HFFc6 (cell line): ENCODE measurements at places on chromosomes 2 and 18.

- DNase-seq = peak; percentile 19
Measured at GRCh38 chr18:74286106-74286855, 5.5 kb downstream of the CYB5A start.

DNA sequence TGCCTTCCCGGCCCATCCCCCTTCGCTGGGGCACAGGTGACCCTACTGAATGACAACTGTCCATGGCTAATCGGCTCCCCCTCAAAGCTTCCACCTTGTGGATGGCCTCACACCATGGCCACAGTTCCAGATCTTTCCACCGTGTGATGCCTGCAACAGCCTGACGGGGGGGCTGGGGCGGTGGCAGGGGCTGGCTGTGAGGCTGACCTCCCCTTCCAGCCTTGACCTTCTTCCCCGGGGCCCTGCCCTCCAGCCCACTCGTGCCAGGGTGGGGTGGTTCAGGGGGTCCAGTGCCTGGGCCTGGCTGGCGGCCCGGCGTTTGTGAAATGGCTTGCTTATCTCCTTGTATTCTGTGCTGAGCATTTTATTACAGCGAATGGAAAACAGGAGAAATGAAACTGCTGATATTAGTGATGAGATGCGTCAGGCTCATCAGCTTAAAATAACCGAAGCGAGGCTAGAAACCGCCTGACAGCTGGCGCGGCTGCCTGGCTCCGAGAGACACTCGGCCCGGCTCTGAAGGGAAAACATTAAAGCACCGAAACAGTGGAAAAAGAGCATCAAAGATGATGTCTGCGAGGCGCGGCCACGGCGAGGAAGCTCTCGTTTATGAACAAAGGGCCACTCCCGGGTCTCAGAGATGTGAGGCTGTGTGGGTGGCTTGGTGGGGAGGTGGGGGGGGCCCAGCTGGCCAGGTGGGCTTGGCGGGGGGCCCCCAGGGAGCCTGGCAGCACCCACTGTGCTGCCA is 916 bp upstream of the PDCD1 start:
- no peak for DNase-seq

- DNase-seq = no peak
Measured at GRCh38 chr2:107215401-107216350, 329.7 kb upstream of the ST6GAL2 start.

DNA sequence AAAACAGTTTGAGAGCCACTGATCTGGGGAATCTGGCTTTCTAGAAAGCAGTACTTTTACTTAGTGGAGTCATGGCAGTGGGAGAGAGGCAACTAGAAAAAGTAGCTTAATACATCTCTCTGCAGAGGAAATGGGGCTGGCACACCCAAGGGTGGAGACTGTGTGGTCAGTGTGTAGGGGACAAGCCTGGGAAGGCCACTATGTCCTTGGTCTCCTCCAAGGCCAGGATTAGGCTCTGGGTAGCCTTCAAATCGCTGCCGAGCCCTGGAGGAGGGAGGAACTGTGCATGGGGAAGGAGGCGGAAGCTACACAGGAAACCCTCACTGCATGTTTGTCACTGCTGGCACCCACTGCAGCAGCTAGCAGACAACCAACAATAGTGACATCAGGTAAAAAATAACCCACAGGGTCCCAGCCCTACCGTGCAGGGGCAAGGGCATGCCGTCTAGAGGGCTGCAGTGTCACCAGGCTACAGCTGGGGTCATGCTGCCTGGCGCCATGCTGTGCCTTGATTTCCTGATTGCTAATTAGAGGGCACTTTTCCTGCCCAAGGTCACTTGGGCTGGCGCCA is 34.8 kb downstream of the LBH start:
- no peak for DNase-seq

DNA sequence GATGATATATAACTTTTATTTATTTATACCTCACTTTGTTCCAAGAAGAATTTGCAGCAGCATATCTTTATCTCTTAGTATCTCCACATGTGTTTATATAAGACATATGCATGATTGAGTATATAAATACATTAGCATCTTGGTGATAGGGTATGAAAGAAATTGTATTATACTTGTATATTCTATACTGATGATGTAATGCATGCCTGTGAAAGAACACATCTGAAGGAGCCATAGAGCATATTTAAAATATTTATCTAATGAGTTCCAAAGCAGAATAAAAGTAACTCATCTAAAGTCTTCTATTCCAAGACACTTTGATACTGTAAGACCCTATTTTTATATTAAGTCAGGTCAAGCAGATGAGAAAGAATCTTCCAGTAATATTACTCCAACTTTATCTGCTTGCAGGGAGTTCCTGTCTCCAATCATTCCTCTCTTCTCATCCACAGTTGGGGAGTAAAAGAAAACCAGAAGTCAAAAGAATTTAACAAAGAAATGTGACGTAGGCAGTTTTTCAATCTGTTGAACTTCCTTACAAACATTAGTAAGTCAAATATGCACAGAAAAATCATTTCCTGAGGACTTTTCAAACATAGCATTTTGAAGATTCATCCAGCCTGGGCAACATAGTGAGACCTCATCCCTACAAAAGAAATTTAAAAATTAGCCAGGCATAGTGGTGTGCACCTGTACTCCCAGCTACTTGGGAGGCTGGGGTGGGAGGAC is 76.7 kb downstream of the DTNB start:
- no peak for DNase-seq

GRCh38 chr2:100423631-100424030 is 6.2 kb upstream of the CHST10 start:
- DNase-seq = peak; percentile 14

DNA sequence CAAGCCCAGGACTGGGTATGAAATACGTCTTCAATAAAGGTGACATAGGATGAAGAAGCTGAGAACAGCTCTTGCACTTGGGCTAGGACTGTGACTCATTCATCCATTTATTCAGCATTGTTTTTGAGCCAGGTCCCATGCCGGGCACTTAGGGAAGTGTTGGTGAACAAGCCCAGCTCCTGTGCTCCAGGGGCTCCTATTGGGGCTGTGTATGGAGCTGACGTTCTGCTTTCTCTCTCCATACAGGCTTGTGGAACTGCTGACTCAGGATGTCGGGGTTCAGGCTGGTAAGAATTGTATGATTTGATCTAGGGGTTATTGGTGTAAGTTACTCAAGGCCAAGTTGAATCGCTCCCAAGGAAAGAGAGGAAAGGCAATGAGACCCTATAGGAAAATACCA is 24.0 kb downstream of the MYO7B start:
- no peak for DNase-seq

GRCh38 chr2:120771111-120771780 is 35.6 kb downstream of the GLI2 start:
- peak; percentile 96 for DNase-seq

GRCh38 chr2:49262801-49263560 is 108.7 kb upstream of the FSHR start:
- DNase-seq = no peak

DNA sequence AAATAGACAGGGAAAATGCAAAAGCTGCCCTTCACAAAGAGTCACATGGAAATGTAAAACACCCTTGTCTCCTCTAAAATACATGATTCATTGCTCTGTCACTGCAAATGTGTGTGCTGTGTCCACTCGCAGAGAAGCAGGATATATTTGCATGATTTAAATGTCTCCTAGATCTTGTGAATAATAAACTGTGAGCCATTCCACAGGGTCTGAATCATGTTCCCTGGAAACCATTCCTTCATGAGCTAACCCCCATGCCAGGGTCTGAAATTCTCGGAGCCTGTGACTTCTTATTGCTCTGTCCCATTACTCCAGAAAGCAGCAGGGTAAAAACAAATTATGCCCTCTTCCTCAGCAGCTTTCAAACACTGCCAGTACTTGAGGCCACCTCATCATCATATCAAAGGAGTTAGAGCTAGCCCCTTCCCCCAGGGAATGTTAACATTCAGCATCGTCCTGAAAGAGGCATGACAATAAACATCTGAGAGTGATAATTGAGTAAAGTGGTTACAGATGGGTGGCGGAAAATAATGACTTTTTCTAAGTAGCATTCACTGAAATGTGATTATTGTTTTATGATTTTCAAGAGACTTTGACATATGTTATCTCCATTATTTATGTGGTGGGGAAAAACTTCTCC is 11.7 kb upstream of the CNGA3 start:
- peak; percentile 95 for DNase-seq

- DNase-seq = no peak
Measured at GRCh38 chr2:145412155-145412554, 892.2 kb upstream of the ZEB2 start.

GRCh38 chr2:114525955-114526354 is 83.5 kb downstream of the DPP10 start:
- no peak for DNase-seq

DNA sequence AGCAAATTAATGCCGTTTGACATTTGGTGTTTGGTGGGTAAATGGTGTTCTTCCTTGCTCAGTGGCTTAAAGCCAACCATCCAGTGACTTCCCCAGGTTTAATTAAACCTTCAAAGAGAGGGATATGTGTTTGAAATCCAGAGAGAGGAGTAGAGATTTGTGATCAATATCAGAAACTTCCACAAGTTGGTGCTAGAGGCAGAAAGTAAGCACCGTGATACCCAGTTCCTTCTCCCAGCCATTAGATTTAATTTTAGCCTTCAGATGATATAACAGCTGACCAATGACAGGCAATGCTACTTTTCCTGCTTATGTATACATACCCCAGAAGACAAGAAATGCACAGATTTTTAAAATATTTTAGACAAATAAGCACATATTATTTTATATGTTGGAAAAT is 398.5 kb downstream of the CDH2 start:
- DNase-seq = peak; percentile 33

GRCh38 chr2:126876631-126877030 is 22.1 kb upstream of the TEX51 start:
- no peak for DNase-seq

DNA sequence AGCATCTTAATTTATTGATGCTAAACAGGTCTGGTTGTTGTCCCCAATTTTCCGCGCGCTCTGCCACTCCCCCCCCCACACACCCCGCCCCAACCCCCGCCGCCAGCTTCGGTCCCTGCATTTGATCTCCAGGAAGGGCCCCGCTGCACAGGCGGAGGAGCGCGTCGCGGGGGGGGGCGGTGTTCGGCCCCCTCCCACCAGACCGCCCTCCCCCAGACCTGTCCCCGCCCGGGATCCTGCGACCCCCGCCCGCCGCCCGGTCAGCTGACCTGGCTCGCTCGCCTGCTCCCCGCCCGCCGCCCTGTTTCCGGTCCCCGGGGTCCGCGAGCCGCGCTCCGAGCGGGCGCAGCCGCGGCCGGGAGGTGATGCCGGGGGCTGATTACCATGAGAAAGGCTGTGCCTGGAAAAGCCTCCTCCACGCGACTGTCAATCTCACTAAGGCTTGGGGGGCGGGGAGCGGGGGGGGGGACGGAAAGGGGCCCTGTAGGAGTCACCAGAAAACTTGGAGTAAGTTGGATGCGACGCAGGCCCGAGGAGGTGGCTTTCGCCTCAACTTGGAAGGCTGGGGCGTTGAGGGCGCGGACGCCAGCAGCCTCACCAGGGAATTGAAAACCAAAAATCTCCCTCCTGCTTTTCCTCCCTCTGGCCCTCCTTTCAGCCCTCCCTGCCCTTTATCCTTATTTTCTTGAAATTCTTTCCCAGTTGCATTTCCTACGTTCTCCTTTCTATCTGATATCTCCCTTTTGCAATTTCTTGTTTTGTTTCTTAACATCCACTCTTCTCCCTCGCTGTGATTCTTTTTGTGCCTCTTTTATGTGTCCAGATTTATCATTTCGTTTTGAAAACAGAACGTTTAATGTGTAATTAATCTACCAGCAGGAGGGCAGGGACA is 4.4 kb upstream of the ZEB2 start:
- DNase-seq = no peak

GRCh38 chr2:226524381-226524843 is 275.2 kb downstream of the IRS1 start:
- peak; percentile 76 for DNase-seq

- DNase-seq = no peak
Measured at GRCh38 chr2:9150906-9151305, 55.7 kb upstream of the ASAP2 start.

DNA sequence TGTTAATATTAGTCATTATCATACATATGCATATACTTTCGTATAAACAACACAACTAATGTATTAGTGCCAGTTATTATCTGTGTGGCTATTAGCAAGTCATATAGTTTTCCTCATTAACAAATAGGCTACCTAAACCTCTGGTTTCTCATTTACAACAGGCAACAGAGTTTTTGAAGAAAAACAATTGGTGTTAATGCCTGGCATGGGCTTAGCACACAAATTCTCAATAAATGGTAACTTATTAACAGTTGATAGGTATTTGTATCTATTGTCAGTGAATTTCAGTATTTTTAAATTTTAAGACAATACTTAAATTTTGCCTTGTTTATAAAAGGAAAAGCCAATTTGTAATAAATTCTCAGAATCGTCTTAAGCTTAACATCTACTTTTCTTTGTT is 182.5 kb downstream of the PMAIP1 start:
- no peak for DNase-seq

DNA sequence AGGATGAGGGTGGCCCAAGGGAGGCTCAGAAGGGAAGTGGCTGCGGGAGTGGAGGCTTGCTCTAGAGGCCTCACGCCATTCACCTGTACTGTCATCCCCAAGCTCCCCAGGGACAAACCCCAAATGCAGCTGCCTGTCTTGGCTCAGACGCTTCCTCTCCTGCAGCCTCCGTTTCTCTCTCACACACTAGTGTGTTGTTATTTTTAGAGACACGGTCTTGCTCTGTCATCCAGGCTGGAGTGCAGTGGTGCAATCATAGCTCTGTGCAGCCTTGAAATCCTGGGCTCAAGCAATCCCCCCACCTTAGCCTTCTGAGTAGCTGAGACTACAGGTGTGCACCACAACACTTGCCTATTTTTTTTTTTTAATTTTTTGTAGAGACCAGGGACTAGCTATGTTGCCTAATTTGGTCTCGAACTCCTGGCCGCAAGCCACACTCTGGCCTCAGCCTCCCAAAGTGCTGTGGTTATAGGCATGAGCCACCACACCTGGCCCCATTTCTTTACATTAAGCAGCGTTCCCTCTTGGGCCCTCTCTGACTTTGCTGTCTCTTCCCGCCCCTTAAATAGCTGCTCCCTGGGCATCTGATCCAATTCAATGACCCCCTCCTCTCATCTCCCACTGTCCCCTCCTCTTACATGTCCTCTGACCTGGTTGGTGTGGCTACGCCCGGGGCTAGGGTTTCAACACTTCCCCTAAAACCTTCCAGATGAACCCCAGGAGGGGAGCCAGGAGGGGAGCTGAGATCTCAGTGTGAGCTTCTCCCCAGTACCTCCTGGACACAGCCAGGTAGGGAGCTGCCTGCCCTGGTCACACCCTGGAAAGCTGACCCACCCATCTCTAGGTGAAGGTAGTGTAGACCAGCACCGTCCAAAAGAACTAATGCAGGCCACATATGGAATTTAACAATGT is 24.0 kb upstream of the LOXHD1 start:
- DNase-seq = no peak

DNA sequence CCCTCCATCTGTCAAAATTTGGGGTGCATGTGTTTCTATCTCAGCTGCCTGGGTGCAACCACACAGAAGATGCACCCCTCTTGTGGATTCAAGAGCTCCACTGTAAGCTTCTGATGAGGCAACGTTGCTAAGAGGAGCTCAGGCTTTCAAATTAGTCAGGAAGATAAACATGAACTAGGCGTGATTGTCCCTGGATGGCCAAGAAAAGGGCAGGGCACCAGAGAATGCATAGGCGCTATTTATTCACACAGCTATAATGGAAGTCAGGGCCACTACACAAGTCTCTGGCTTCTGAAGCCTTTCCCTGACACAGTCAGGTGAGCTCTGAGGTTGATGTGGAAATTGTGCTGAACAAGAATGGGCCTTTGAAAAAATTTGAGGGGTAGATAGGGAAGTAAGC is 1466.0 kb upstream of the CELF4 start:
- no peak for DNase-seq
